ENCODE measurements at places on chromosomes 1 and 21. TPM values are rescaled to one million over a fixed set of nuclear protein-coding genes. Genes with fewer than 3 reads are reported as not detected.

DNA sequence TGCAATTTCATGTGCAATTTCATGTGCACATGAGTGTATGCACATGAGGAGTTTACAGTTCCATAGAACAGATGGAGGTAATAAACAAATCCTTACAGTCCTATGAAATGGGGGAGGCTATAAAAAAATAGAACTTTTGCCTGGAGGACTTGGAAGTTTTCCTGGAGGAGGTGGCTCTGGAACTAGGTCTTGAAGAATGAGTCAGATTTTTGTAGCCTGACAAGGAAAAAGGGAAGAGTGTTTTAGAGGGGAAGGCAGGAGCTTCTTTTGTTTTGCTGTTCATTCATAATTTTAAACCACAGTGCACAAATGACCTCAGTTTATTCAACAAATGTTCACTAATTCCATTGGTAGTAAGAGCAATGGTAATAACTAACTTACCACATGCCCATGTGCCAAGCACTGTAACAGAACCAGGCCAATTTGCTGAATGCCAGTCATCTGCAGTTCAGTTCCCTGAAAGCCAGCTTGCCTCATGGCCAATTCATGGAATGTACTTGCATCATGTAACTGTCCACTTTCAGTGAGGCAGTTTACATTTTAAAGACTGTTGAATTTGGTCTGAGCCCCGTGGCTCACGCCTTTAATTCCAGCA, 2.7 kb downstream of the DIO1 start:
- no peak for DNase-seq

Gene APOBEC4
- not detected for total RNA-seq

DNA sequence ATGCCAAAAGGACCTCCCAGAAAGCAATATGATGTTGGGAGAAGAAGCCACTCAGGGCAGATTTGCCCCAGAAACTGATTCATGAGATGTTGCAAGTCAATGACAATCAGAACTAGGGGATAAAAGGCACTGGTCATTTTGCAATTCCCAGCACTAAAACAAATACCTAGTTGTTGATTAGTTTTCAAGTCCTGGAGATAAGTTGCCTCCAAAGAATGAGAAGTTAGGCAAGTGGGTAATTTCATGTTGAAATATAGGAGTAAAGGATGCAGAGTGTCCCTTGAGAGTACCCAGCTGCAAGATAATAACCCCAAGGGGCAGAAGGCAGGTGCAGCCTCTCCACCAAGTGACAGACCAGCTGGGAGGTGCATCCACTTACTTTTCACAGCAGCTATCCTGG, 363.6 kb downstream of the PBX1 start:
- DNase-seq: no peak

DNA sequence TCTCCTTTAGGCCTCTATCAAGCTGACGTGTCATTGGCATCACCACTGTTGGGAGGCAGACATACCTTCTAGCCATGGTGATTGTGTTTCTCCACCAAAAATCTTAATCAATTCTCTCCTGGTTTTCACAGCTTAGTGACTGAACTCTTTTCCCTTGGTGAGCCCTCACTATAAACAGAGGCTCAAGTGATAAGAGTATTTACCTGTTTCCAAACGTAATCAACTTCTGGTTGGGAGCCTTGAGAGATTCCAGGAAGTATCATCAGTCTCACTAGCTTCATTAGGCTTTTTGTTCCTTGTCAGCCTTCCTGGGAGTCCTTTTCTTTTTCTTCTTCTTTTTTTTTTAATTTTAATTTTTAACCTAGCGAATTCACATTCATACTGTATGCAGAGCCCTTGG, 33.8 kb upstream of the KCNQ4 start:
- no peak for DNase-seq

DNA sequence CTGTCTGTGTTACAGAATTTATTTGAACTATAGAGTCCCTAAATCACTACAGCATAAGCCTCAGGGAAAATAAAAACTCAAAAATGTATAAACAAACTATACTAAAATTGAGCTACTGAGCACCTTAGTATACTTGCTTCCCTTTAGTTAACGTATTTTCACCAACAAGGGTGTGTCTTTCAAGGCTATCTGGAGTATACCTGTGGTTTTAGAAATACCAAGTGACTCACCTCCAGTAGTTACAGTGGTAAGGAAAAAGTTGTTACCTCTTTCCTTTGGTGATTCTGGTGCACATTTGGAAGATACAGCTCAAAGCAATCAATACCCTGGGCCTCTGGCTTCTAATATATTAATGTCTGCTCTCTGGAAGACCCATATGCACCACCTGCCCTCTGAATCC, 68.0 kb upstream of the C1orf105 start:
- DNase-seq: no peak

DNA sequence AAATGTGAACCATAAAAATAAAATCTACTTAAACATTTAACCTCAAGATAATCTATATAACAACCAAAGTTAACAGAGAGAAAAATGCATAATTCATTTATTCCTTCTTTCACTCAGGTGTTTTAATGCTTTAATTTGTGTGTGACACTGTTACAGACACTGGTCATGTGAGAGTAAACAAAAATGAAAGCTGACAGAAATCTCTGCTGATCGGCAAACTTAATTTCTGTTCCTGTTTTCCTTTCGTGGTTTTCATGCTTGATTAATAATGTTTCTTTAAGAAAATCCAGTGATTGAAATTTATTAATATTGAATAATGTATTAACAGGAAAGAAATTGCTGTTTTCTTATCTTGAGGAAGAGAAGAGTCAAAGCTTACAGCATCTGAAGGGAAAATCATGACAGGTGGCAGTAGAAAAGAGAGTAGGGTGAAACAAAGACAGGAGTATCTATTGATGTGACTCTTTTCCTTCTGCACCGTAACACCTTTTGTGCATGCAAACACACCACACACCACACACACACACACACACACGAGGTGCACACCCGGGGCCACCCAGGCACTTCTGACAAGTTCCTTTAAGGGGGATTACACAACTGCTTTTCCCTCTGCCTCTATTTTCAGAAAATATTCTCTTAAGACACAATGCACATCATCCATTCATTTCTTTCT, 1.6 kb downstream of the OR2AK2 start:
- no peak for DNase-seq

GRCh38 chr1:207888652-207889051, 22.3 kb downstream of the CD34 start:
- DNase-seq: no peak

DNA sequence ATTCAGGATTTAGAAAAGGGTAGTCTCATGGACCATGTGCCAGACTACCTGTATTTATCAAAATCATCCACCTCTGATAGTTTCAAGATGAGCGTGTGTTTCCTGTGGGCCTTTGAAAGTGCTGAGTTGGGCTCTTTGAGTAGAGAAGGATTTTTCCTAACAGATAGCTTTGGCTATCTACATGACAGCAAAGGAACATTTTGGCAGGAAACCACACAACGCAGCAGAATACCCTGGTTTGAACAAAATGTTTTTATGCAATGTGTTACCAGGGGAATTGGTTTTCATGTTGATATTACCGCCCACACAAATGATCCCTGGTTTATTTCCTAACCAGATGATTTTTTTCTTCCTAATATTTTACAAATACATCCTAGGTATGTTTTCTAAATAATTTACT, 431.4 kb downstream of the NEGR1 start:
- DNase-seq: no peak

Gene BEND5
- not detected for total RNA-seq

DNA sequence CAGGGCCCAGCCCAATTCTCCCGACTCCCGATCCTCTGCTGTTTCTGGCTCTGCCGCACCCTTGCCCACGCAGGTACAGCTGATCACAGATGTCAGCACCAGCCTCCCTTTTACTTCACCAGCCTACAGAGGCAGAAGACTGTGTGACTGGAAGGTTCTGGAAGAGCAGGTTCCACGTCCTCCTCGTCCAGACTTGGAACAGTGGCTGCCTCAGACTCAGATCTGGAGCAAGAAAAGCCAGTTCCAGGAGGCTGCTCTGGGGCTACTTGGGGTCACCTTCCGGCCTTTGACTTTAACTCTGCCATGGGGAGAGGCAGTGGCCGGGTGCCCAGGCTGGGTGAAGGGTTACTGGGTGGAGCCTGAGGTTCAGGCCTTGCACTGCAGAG, 16.1 kb upstream of the KLHDC7A start:
- DNase-seq: peak; percentile 12

- no peak for DNase-seq
Observed at GRCh38 chr1:78047631-78048030, 1.9 kb downstream of the GIPC2 start.

DNA sequence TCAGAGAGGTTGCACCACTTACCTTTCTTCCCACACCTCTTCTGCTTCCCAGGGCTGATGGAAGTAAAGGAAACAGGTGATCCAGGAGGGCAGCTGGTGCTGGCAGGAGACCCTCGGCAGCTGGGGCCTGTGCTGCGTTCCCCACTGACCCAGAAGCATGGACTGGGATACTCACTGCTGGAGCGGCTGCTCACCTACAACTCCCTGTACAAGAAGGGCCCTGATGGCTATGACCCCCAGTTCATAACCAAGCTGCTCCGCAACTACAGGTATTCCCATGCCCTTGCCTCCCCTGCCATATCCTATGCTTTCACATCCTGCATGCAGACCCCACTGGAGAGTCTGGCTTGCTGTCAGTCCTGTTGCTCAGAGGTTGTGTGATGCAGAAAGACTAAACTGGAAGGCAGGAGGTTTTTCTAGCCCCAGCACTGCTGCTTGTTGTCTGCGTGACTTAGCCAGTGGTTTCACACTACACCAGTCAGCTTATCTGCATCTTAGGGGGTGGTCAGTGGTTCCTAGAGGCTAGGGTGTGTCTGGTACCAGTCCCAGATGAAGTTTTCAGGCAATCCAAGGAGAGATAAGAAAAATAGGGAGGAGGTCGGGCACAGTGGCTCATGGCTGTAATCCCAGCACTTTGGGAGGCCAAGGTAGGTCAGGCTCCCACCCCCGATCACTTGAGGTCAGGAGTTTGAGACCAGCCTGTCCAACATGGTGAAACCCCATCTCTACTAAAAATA, 10.2 kb downstream of the RHOC start:
- DNase-seq: no peak
